ENCODE measurements at places on chromosomes 12 and 14.

DNA sequence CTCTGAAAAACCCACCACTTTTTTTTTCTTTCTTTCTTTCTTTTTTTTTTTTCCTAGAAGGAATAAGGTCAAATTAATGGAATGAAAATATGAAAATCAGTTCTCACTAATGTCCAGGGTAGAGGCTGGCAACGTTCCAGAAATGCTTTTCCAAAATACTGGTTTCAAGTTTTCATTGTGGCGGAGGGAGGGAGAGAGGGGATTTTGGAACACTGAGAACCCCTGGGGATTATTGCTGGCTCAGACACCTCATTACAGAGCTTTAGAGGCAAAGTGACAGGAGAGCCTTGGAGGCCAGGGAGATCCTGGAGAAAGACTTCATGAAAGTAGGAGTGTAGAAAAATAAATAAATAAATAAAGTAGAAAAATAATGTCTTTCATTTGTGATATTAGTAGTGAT is 45.4 kb downstream of the ALX1 start:
- no peak for DNase-seq

DNA sequence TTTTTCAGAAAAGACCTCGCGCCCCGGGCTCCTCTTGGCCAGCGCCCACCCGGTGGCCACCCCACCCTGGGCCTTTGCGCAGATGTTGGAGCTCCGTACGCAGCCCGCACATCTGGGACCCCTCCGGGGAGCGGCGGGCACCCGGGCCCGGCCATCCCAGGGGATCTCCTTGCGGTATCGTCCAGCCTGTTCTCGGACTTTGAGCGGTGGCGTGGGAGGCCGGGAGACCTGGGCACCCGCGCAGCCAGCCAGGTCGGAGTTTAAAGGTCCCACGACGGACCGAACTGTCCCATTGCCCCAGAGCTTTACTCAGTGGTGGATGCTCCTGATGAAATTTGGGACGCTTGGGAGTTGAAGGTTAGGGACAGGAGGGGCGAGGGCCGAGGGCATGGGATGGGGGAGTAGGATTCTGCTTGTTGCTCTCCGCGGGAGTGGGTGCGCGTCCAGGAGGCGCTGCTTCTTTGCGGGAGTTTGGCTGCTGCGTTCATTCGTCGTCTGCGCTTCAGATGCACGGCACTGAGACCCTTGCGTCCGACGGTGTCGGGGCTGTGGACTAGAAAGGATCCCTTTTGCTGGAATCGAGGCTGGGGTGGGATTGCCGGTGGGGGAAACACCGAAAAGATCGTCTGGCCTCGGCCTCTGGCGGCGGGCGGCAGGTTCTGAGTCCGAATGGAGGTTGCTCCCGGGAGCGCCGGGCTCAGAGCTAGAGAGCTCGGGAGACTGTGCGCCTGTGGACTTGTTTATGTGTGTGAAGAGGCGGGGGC is 1.4 kb downstream of the NTF3 start:
- DNase-seq, result peak; percentile 82

DNA sequence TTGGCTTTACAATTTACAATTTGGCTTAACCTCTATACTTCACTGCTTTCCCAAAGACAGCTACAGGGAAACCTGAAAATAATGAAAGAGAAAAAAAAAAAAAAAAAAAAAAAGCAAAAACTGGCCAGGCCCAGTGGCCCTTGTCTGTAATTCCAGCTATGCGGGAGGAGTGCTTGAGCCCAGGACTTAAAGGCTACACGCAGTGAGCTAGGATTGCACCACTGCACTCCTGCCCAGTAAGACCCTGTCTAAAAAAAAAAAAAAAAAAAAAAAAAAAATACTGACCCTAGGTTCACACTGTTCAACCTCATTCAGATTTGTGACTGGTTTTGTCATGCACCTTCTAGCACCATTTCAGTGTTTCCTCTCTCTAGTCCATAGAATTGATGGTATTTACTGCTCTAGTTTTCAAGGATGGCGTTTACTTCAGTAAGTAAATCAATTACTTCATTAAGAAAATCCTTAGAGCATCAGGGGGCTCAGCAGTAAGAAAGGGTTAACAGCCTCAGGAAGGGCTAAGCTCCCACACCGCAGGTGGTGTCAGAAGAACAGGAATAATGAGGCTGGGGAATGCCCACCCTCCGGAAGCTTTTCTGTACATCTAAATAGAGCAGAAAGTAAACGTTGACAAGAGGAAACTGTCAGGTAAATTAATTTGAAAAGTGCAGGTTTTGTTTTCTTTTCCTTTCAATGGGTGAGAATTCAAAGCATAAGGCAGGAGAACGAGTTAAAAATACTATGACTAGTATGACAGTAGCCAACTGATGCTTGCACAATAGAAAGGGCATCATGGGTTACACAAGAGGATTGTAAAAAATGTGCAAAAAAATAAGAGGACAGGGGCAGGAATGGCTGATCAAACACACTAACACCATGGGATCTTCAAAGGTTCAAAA is 115.0 kb upstream of the MDM1 start:
- no peak for DNase-seq

GRCh38 chr12:58575256-58575655 is 345.0 kb downstream of the LRIG3 start:
- DNase-seq, result peak; percentile 16

Data from DMS53 (cell line).